Activated CD4-positive, alpha-beta T cell treated with anti-CD3 and anti-CD28 coated beads, Interleukin-2, amount 50 U/mL, for 16 hours (primary cell): ENCODE measurements at places on chromosomes 5 and 9.

- DNase-seq = no peak
Measured at GRCh38 chr9:97980918-97981845, 2.0 kb upstream of the ANP32B start.

DNA sequence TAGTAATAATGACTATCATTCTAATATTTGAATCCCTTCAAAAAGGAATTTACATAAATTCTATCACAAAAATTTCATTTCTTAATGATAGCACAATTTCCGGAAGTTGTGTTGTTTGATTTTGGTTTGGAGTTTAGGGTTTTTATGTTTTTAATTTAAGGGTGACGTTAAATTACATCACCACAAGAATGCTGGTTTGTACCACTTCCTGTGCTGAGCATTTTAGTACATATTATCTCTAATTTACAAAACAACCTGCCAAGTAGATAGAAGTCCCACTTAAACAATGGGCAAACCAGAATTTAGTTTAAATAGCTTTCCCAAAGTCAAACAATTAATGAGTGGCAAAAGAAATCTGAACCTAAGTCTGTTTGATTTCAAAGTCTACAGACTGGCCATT lies 63.4 kb downstream of the DENND1A start:
- no peak for DNase-seq

GRCh38 chr9:93807166-93808074 lies 147.7 kb downstream of the BARX1 start:
- DNase-seq = no peak

DNA sequence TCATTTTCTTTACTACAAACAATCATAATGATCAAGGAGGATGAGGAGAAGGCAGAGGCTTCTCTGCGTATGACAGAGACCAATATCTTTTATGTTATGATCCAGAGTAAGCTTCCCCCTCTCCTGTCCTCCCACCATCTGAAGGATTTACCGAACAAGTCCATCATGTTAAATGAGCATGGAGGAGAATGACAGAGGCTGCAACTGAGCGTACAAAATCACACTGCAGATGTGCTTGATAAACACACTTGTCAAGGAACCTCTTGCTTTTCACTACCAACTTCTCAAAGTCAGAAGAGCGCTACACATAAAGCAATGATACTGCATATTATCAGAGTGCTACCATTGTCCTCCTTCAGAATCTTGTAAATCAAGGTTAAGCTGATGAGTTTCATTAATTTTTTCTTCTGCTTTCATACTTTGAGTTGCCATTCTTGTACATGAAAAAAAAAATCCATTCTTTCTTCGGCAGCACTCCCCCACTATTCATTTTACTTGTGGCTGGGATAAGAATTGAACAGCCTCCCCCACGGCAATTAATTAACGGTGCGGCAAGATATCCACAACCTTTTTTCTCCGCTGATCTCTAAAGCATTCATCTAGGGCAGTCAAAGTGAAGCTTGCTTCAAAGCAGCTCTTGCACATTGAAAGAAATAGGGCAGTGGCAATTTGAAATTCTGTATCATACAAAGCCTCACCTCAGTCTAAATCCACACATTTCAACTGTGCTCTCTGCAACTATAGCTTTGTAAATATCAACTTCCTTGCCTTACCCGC lies 673.9 kb upstream of the DMAC1 start:
- DNase-seq = no peak

- DNase-seq = no peak
Measured at GRCh38 chr5:148659641-148660345, 5.5 kb upstream of the HTR4 start.

DNA sequence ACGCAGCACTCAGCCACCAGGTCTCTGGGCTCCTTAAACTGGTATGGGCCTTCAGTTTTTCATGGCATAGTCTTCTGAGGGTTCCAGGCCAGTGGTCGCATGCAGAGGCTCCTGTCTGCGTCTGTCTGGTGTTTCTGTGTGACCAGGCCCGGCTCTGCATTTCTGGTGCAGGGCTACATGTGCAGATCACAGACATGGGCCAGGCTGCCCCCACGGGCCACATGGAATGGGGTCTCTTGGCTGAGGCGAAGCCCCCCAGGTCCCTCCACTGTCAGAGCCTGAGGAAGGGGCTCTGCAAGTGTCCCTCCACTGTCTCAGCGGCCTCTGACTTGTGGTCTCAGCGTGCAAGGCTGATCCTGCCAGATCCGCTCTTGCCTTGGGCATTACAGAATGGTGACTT lies 15.6 kb upstream of the CARD19 start:
- DNase-seq = no peak

GRCh38 chr9:112326194-112326593 lies 7.2 kb downstream of the PTBP3 start:
- no peak for DNase-seq

GRCh38 chr9:118305331-118305730 lies 601.1 kb downstream of the TLR4 start:
- no peak for DNase-seq

- no peak for DNase-seq
Measured at GRCh38 chr5:161720460-161720859, 34.9 kb downstream of the GABRA6 start.

DNA sequence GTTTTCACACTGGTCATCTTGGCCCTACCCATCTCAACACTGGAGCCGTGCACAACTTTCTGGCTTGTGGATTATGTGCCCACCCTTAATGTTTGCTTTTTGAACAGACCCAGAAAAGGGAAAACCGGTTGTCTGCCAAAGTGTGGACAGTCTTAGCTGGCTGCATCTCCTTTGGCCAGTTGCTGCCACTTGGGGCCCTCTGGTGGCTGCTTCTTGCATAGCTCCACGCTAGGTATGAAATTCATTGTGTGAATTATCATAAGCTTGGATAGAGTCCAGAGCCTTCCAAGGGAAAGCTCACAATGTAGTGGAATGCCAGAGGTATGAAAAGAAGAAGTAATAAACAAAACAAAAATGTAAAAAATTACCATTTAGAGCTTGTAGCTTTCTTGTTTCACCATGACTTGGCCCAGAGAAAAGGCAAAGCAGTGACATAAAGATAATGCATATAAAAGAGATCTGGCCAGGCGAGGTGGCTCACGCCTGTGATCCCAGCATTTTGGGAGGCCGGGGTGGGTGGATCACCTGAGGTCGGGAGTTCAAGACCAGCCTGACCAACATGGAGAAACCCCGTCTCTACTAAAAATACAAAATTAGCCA lies 12.5 kb upstream of the SLC36A3 start:
- peak; percentile 56 for DNase-seq

DNA sequence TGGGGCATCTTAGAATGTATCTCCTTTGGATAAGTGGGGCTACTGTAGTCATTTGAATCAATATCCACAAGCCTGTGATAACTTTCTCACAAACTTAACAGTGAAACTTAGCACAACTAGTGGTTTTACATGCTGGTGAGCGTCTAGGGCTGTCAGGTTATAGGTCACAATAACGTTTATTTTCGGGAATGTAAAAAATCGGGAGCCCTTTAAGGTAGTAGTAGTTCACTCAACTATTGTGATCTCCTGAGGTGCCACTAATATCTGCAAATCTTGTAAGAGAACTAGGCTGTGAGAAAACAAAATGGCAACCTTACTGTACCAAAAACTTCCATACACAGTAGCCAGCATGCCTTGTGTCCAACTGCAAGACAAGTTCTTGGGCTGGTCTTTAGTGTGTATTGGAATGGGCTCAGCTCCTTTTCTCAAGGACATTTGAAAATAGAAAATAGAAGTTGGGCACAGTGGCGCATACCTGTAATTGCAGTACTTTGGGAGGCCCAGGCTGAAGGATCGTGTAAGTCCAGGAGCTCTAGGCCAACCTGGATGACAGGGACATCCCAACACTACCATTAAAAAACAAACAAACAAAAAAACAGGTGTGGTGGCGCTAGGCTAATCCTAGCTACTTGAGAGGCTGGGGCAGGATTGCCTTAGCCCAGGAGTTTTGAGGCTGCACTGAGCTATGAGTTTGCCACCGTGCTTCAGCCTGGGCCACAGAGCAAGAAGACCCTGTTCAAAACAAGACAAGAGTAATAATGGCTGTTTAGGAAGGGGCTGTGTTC lies 5.2 kb upstream of the PKN3 start:
- DNase-seq = no peak

- DNase-seq = no peak
Measured at GRCh38 chr9:73080110-73080694, 71.5 kb upstream of the ANXA1 start.

DNA sequence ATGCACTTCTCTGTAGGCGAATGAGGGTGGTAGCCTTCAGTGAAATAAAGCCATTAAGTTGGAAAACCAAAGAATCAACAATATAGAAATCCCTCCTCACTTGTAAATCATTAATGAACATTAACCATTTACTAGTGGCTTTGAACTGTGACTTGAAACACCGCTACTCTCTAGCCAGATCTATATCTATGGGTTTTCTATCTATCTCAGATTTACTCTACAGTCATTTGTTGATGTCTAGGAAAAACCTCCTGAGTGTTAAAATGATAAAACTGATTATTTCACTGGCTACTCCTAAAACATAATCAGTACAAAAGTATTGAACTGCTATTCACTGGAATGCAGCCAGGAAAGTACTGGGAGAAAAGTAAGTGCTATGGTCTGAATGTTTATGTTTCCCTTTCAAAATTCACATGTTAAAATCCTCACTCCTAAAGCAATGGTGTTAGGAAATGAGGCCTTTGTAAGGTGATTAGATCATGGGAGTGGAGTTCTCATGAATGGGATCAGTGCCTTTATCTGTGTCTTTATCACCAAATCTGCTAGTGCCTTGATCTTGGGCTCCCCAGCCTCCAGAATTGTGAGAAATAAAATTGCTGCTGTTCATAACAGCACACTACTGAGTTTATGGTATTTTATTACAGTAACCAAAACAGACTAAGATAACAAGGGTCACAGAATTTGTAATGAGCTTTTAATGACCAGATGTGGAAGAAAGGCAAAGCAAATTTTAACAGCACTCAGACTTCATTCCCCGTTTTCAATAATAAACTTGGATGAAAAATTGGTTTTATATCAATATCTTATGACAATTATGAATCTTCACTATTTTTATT lies 8.6 kb upstream of the OXCT1 start:
- no peak for DNase-seq

- no peak for DNase-seq
Measured at GRCh38 chr5:1409381-1410110, 35.7 kb downstream of the SLC6A3 start.

- DNase-seq = no peak
Measured at GRCh38 chr5:66596636-66597182, 516 bp downstream of the MAST4 start.

DNA sequence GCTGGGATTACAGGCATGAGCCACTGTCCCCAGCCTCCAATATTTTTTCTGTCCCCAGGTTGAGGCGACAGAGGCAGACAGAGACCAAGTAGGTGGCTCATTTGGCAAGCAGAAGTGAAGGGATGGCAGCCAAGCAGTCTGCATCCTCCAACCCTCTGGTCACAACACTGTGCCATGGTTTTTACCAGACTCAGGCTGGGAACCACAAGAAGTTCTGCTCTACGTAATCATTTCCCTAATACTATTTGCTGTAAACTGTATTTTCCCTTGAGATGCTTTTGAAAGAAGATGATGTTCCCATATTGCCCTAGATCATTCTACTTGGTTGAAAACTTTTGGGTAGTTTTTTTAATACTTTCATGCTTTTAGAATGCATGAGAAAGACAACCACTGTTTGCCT lies 40.5 kb downstream of the PTTG1 start:
- no peak for DNase-seq

DNA sequence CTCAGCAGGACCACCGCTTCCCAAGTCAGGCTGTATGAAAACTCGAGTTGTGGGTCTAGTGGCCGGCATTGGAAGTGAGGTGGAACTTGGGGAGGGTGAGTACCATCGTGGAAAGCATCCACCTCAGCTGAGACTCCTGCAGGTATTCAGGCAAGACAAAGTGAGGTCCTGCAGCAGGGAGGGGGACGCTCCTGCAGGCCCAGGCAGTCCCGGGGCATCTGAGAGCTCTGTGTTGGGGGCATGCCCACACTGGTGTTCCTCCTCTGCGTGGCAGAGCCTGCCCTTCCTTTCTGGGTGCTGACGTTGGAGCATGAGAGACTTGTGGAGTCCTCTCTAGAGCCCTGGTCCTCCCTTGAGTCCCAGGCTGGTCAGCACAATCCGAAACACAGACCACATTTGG lies 187.7 kb downstream of the CACNA1B start:
- no peak for DNase-seq

DNA sequence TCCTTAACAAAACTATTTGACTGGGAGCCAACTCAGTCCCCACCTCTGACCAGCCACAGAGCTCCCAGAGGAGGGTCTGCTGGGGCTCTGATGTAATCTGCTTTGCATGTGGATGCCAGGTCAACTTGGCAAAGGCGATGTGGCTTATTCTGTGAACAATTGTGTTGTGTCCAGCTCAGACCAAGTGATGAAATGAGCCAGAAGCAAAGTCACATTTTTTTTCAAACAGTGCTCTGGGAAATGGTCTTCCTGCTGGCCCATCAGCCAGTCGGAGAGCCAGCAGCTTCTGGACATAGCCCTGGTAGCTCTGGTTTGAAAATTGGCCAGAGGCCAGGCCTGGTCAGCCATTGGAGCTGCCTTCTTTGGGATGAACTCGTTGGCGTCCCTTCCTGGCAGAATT lies 86.5 kb downstream of the ANGPTL2 start:
- no peak for DNase-seq

DNA sequence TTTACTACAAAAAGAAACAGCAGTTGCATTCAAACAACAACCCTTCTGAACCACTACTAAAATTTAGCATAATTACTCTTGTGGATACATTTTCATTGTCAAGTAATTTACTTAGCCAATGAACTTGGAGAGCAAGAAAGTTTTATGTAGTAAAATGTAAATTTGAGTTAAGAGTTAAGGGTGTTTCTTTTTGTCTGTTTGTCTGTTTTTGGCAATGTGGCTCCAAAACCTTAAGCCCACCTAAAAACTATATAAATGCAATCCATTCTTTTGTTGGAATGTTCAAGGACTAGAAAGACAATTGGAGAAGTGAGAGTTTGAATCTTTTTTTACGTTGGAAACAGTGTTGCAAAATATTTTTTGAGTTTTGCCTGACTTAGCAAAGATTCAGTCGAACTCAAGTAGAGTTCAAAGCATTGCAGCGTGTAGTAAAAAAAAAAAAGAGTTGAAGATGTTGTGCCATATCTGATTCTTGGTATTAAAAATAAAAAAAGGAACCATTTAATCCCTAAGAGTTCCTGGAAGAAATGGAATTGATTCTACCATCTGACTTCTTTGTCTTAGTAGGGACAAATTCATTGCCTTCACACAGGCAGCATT lies 867 bp downstream of the SYK start:
- DNase-seq = no peak
